Thoracic aorta (tissue), 2 donors: ENCODE measurements at places on chromosomes 7 and 10. TPM values are rescaled to one million over a fixed set of nuclear protein-coding genes. Genes with fewer than 3 reads are reported as not detected.
A peak's percentile ranks its signal among the peaks of the same experiment; 100 is the strongest.

- DNase-seq = no peak
These were observed 220.0 kb downstream of the AGMO start for GRCh38 chr7:15341817-15342216.

GRCh38 chr7:116354546-116355423, 144.4 kb downstream of the TES start:
- peak; percentile 36 for DNase-seq

- DNase-seq = no peak
These were observed 47.1 kb upstream of the SVIL start for GRCh38 chr10:29681676-29682448.

DNA sequence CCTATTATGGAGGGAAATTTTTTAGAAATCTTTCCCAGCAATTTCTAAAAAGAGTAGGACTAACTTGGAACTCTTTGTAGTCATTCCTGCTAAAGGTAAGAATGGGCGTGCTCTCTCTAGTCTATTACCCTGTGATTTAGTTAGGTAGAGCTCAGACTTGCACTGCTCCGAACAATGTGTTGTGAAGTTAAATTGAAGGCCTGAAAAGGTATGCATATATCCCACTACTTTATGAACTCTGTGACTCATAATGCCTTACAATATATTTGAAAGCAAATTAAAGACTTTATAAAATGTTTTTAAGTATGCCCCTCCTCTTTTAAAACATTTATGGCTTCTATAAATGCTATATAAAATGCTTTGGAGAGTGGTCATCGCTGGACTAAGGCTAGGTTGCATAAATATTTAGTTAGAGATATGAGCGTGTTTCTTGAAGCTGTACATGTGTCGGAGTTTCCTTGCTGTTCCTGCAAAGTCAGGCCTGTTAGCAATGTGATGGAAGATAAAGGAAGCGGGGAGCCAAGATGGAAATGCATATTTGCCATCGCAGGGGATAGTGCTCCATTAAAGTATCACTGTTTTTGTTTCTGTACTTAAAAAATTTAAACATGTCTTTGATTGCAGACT, 761.4 kb downstream of the LRMDA start:
- no peak for DNase-seq

GRCh38 chr10:536371-536925, 153.0 kb downstream of the DIP2C start:
- no peak for DNase-seq

DNA sequence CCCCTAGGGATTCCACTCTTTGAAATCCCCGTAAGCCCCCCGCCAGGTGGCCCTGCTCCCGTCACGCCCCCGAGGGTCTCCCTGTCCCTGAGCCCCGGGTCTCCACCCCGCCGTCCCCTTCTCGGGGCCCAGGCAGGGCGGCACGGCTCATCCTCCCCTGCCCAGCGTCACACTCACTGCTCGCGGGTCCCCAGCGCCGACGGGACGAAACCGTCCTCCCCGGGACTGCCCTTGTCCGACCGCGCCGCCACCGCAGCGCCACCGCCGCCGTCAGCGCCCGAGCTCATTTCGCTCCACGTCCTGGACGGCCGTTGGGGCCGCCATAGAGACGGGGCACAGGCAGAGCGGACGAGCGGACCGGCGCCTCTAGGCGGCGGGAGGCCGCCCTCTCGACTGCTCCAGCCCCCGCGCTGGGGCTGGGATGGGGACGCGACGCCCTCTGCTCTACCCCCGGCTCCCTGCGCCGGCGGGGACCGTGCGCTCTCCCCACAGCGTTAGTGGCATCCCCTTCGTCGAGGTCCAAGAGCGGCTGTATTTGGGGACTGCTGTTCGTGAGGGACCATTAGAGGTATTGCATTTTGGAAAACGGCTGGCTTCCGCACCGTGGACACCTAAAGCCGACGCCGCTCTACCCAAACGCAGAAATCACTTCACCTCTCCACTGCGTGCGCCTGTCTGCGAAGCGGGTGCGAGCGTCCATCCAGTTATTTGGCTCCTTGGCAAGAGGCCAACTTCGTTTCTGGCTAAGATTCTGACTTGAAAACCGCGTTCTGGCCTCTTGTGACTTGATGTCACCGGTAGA, at the start of gene EEF1AKMT2:
TSS of gene EEF1AKMT2 (minus strand) at position 341 of the 802 bp plus-strand sequence. CDS start at position 287, 54 bp downstream.
- DNase-seq = peak; percentile 4

DNA sequence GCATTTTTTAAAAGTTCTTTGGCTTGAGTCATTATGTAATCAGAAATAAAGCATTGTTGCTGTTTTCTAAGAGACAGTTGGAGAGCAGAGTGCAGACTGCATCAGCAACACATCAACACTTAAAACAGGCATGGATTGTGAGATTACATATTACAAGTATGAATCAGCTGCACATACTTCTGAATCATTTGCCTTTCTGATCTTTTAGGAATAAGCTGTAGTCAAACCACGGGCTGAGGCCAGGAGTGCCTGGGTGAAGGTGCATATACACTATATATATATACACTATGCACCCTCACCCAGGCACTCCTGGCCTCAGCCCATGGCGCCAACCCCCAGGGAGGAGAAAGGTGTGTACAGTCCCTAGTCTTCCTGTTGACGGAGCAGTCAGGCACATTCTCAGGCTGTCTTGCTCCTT, 52.4 kb upstream of the DLX6 start:
- no peak for DNase-seq

DNA sequence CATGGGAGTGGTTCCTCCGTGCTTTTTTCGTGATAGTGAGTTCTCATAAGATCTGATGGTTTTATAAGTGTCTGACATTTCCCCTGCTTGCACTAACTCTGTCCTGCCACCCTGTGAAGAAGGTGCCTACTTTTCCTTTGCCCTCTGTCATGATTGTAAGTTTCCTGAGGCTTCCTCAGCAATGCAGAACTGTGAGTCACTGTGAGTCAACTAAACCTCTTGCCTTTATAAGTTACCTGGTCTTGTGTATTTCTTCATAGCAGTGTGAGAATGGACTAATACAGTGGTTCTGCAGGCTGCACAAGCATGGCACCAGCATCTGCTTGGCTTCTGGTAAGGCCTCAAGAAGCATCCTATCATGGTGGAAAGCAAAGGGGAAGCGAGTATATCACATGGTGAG, 1144.6 kb downstream of the SORCS3 start:
- DNase-seq = no peak

DNA sequence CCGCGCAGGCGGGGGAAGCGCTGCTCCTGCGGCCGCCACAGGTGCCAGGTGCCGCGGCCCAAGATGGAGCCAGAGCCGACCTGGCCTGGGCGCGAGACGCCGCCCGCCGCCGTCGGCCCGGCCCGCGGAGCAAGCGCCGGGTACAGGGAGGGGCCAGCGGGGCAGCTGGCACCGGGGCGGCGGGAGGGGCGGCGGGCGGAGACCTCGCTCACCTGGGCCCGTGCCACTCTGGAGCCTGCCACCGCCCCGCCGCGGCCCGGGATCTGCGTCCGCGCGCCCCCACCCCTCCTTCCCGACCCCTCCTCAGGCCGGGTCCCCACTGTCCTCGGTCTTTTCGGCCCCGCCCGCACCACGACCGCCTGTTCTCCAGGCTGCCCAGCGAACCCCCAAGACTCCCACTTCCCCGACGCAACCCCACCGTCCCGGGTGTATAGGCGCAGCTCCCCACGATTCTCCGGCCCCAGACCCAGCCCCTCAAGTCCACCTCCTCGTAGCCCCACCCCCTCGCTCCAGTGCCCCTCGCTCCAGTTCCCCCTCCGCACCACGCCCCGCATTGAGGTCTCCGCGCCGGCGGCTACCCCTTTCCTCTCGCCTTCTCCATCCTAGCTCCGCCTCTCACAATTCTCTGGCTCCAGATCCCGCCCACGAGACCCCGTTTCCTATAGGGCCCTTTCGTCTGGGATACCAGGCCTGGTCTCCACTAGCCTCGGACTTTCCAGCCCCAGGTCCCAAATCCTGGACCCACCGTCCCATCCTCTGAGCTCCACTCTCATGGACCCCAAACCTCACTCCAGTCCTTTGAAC, at the start of gene GPRIN2:
TSS of gene GPRIN2 (minus strand) at position 144 of the 804 bp plus-strand sequence. CDS start 5,922 bp downstream, outside the sequence.
- DNase-seq = peak; percentile 4

DNA sequence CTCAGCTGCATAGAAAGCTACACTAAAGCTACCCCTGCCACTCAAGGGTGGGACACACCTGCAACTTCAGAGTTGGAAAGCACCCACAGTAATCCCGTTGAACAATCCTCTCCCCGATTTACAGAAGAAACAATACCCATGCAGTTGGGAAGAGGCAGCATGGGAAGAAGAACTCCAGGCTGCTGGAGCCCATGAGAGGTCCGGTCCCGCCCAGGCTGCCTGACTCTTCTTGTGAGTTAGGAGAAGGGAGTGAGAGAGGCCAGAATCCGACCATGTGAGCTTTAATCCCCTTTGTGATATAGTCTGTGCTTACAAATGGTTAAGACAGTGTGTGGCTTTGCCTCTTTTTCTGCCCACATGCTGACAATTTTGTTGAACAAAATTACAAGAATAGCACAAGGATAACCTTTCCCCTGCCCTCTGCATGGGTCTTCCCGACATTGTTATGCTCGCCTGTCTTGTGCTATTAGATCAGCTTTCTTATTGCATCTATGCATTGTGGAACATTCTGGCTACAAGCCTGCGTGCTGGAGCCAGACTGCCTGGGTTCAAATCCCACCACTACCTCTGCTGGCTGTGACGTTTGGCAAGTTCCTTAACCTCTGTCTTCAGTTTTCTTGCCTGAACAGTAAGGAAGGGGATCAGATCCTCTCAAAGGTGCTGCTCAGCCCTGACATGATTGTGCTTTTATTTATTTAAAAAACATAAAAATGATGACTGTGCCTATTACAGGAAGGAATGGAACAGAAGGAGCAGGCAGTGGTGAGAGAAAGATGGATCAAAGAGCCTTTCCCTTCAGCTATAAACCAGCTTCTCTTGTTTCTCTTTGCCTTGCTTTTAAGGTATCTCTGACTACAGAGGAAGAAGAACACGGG, 56.0 kb downstream of the BPGM start:
- no peak for DNase-seq

- no peak for DNase-seq
These were observed 3.6 kb downstream of the FOXI2 start for GRCh38 chr10:127740596-127740995.

GRCh38 chr7:155020996-155021395, 18.1 kb upstream of the PAXIP1 start:
- DNase-seq = no peak

SPDYE8 gene
- total RNA-seq = not detected

DNA sequence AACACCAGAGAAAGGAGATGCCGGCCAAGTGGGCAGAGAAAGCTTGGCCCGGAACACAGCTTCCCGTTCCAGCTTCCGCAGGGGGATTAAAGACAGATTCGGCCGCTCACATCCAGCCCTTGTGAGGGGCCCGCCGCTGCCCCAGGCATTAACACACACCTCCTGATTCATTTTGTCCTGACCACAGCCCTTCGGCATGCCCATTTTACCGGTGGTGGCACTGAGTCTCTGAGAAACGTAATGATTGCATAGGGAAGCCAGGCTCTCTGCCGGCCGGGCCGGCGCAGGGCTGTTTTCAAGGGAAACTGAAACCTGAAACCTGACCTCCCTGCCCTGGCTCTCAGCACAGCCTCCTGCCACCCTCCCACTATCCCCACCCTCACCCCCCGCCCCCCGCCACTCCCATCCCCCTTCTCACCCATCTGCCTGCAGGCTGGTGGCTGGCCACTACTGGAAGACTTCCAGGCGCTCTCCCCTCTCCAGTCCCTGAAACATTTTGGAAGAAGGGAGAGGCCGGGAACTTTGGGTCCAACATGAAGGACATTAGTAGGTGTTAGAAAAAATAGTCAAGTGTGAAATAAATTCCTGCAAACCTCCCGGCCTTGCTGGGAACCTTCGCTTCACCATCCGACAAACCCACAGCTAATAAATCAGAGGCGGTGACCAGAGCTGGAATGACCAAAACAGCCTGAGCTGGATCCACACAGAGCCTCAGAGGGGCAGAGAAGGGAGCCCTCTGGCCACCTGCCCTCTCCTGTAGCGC, 83.5 kb upstream of the CUX1 start:
- DNase-seq = no peak

- no peak for DNase-seq
These were observed 2.3 kb downstream of the IGF2BP3 start for GRCh38 chr7:23467806-23468525.

FFAR4 gene
- 1.3 TPM for total RNA-seq

DNA sequence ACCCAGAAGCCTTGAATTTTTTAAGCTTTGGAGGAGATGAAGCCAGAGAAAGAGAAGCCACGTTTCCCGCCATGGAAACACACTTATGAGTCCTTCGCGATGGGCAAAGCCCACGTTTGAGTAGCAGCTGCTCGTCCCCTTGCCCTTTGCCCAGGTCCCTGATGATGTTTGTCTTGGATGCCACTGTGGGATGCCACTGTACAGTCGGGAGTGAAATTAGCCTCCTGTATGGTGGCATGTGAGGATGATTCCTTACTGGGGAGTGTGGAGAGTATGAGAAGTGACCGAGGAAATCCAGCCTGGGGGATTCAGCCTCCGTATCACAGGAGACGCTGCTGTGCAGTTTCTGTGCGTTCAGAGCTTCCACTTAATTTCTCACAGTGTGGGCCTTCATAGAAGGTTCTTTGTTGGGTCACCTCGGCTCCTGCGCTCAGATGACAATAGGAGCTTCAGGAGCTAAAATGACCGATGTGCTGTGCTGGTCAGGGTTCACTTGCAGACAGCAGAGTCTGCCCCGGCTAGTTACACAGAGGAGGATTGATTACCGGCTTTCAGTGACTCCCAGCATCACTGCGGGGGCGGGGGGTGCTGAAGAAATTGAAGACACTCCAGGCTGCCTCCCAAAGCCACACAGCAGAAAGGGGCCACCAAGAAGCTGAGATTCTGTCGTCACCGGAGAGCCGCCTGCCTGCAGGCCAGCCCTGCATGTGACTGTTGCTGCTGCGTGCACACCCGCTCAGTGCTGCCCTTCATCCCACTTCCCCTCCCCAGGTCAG, 122.1 kb upstream of the SFMBT2 start:
- no peak for DNase-seq
